ENCODE measurements at places on chromosomes 2 and 18. TPM values are rescaled to one million over a fixed set of nuclear protein-coding genes. Genes with fewer than 3 reads are reported as not detected.

TFPI gene
- not detected for polyA plus RNA-seq

ADAM23 gene
- 1.2 TPM for polyA plus RNA-seq

CD8B2 gene
- polyA plus RNA-seq: not detected

LYPD6 gene
- not detected for polyA plus RNA-seq

FAM237A gene
- not detected for polyA plus RNA-seq

DYSF gene
- not detected for polyA plus RNA-seq

CFC1 gene
- polyA plus RNA-seq: not detected

TRIB2 gene
- polyA plus RNA-seq: 57.7 TPM

CRYGC gene
- not detected for polyA plus RNA-seq

SERPINB3 gene
- not detected for polyA plus RNA-seq

CPO gene
- not detected for polyA plus RNA-seq

HDHD2 gene
- 45.6 TPM for polyA plus RNA-seq

ZNF892 gene
- 0.69 TPM for polyA plus RNA-seq

STAT4 gene
- polyA plus RNA-seq: 78.2 TPM

HAAO gene
- polyA plus RNA-seq: not detected

GCG gene
- polyA plus RNA-seq: not detected

IL1RL1 gene
- not detected for polyA plus RNA-seq

TRABD2A gene
- 204 TPM for polyA plus RNA-seq

GRHL1 gene
- polyA plus RNA-seq: 0.33 TPM

HTR2B gene
- polyA plus RNA-seq: 0.10 TPM

RGPD3 gene
- 0.17 TPM for polyA plus RNA-seq

CHRNG gene
- 0.26 TPM for polyA plus RNA-seq

MFSD6 gene
- 19.7 TPM for polyA plus RNA-seq

AGXT gene
- polyA plus RNA-seq: not detected

AQP12B gene
- polyA plus RNA-seq: not detected

NCKAP1 gene
- polyA plus RNA-seq: 0.57 TPM

CD226 gene
- 27.9 TPM for polyA plus RNA-seq

FEZ2 gene
- polyA plus RNA-seq: 2.9 TPM

DCDC2C gene
- polyA plus RNA-seq: not detected

MC5R gene
- polyA plus RNA-seq: not detected

CCDC142 gene
- polyA plus RNA-seq: 23.9 TPM

PDE1A gene
- polyA plus RNA-seq: not detected

NGEF gene
- not detected for polyA plus RNA-seq

ZNF532 gene
- not detected for polyA plus RNA-seq

GCKR gene
- not detected for polyA plus RNA-seq

RSAD2 gene
- polyA plus RNA-seq: 8.2 TPM

ANKRD62 gene
- not detected for polyA plus RNA-seq

PLB1 gene
- polyA plus RNA-seq: 0.47 TPM

C2orf92 gene
- polyA plus RNA-seq: 0.66 TPM

CRYBA2 gene
- polyA plus RNA-seq: not detected
